ENCODE measurements at places on chromosomes 11 and 22.

DNA sequence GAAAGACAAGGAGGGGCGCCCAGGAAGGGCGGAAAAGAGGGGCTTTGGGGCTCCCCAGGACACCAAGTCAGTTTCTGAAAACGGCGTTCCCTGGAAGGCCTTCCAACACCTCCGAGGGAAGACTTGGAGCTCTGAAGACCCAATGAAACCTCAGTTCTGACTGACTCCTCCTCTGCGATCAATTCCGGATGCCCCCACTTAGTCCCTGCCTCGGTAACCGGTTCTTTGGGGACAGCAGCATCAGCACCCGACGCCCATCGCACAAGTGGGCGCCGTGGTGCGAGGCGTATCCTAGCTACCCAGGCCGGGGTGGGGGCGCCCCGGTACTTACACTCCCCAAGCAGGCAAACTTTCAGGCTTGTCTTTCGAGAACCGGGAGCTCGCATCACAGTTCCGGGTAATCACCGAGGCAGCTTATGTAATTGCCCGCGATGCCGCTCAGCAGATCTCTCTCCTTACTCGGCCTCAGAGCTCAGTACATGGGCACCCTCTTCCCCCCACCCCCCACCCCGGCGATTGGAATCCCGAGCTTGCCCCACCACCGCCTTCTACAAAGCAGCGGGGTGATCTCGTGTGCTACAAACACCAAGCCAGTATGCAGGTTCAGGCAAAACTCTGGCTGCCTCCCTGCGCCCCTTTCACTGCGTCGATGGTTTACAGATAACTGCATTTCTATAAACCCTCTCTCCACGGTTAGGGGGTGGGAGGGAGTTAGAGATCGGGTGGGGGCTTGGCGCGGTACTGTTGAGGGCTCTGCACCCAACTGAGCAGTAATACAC lies 2.0 kb downstream of the TENM4 start:
- DNase-seq, result no peak

- DNase-seq, result no peak
Measured at GRCh38 chr22:47458348-47458747, 695.9 kb downstream of the TBC1D22A start.

GRCh38 chr11:116543911-116544475 lies 228.8 kb downstream of the BUD13 start:
- no peak for DNase-seq

GRCh38 chr22:23831781-23832180 lies 7.0 kb downstream of the DERL3 start:
- DNase-seq, result no peak

DNA sequence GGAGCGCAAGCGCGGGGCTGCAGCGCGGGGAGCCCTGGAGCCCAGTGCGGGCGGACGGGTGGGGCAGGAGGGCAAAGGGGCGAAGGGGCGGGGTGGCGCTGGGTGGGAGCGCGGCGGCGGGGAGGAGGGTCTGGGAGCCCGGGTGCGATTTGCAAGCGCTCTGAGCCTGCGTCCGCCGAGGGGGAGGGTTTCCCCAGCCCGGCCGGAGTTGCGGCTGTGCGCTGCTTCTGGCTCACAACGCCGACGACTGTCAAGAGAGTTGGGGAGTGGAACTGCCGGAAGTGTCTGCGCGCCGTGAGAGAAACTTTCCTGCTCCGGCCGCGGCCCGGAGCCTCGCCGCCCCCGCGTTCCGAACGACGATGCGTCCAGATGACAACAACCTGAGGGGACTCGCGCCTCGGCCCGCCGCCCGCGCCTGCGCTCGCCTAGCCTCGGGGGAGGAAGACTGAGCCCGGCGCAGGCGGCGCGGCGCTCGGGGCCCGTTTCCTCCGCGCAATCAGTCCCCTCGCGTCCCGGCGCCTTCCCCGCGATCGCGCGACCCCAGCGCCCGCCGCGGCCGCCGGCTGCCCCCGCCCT lies at the start of gene ARHGAP42:
TSS of gene ARHGAP42 (plus strand) at position 235 of the 576 bp plus-strand sequence. CDS start 391 bp downstream, outside the sequence.
- DNase-seq, result no peak

Data from thoracic aorta (tissue), 2 donors.